ENCODE measurements at places on chromosomes 5 and 9. TPM values are rescaled to one million over a fixed set of nuclear protein-coding genes. Genes with fewer than 3 reads are reported as not detected.

DNA sequence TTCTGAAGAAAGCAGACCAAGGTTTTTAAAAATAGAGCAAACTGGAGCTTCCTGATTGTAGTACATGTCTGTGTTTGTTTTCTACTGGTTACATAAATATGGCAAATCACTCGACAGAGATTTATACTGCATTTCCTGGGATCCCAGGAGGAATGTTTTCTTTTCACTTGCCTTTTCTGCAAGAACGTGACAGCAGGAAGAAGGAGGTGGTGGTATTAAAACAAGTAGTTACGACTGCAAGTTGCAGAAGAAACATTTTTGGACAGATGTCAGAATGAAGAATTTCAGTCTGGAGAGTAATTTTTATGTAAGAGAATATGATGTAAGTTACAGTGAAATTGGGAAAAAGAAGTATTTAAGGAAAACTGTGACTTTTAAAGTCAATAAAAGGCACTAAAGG is 253.7 kb upstream of the NFIL3 start:
- H3K4me1 ChIP-seq, result peaks cover 6% of the 10 kb centered on the region
- H3K4me3 ChIP-seq, result no peak overlapping the region
- H3K27me3 ChIP-seq, result peaks cover 6% of the 10 kb centered on the region
- no peaks in the 10 kb centered on the region for H3K36me3 ChIP-seq
- H3K27ac ChIP-seq, result no peak overlapping the region
- DNase-seq, result no peak

The C8G gene
- 1.9 TPM for polyA plus RNA-seq

- DNase-seq, result peak; percentile 81
- no peaks in the 10 kb centered on the region for H3K36me3 ChIP-seq
- H3K4me1 ChIP-seq, result peaks cover 2% of the 10 kb centered on the region
- H3K4me3 ChIP-seq, result no peak overlapping the region
Observed at GRCh38 chr5:172716796-172717313, 54.1 kb downstream of the DUSP1 start.

The RASGRF2 gene
- 0.08 TPM for polyA plus RNA-seq

- no peaks in the 10 kb centered on the region for H3K27me3 ChIP-seq
- peaks cover 16% of the 10 kb centered on the region for H3K4me1 ChIP-seq
- H3K4me3 ChIP-seq, result no peak overlapping the region
Observed at GRCh38 chr9:87494970-87495471, 2.6 kb upstream of the DAPK1 start.

DNA sequence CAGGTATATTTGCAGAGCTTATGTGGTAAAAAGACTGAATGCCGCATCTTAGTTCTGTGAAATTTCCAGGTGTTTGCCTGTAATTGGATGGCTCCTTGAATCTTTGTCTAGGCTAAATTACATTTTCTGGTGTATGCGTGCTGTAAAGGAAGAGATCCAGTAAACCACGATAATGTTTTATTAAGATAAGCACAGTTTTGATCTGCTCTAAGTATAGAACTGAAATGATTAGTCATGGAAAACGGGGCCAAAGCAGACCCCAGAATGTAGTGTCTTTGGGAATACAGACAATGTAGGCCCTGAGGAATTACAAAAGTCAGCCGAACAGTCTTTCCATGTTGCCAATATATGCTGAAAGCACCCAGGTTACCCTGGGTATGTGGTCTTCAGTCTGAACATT is 257.3 kb downstream of the FANCC start:
- DNase-seq, result no peak
- no peak overlapping the region for H3K4me3 ChIP-seq
- H3K36me3 ChIP-seq, result peaks cover 9% of the 10 kb centered on the region
- no peak overlapping the region for H3K27ac ChIP-seq
- H3K4me1 ChIP-seq, result peaks cover 5% of the 10 kb centered on the region

DNA sequence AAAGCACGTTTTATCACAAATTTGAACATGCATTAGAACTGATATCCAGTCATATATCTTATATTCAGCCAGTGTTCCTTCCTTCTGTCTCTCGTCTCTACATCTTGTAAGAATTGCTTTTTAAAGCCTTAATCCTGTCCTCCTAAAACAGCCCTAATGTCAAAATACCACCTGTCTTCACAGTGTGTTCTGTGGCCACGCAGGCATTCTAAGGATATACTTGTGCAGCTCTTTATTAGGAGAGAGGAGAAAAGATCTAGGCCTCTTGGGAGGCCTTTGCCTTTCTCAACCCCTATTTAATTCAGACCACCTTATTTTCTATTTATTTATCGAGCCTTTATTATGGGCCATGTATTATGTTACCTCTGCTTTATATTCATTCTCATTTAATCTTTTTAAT is 78.3 kb downstream of the MAN2A1 start:
- DNase-seq, result no peak
- H3K4me3 ChIP-seq, result no peak overlapping the region
- no peaks in the 10 kb centered on the region for H3K27me3 ChIP-seq
- H3K36me3 ChIP-seq, result peaks cover 17% of the 10 kb centered on the region

- H3K4me3 ChIP-seq, result no peak overlapping the region
- peak; percentile 39 for DNase-seq
- H3K36me3 ChIP-seq, result no peaks in the 10 kb centered on the region
- peaks cover 30% of the 10 kb centered on the region for H3K27me3 ChIP-seq
- H3K4me1 ChIP-seq, result 0 out of 3 replicates have a peak, but pooled peaks cover 4% of the 10 kb centered on the region
- H3K27ac ChIP-seq, result no peak overlapping the region
Observed at GRCh38 chr9:96219026-96219899, 82.7 kb downstream of the HSD17B3 start.

DNA sequence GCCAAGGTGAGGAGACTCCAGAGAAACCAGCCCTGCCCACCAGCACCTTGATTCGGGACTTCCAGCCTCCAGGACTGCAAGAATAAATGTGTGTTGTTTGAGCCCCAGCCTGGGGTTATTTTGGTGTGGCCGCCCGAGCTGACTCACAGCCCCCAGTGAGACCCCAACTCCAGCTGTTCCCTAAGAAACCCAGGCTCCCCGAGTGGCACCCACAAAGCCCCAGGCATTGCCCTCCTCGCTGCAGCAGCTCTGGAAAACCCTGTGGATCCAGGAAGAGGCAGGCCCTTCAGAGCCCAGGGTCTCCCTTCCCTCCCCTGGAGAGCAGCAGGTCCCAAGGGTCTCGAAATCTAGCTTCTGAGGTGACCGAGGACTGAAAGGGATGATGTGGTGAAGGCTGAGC is 69.2 kb upstream of the PPP1R26 start:
- DNase-seq, result no peak
- 0 out of 3 replicates have a peak, but pooled peaks cover 4% of the 10 kb centered on the region for H3K4me1 ChIP-seq
- no peak overlapping the region for H3K4me3 ChIP-seq
- H3K27me3 ChIP-seq, result peaks cover 39% of the 10 kb centered on the region

The OR5C1 gene
- polyA plus RNA-seq, result not detected

The MYORG gene
- 0.20 TPM for polyA plus RNA-seq

DNA sequence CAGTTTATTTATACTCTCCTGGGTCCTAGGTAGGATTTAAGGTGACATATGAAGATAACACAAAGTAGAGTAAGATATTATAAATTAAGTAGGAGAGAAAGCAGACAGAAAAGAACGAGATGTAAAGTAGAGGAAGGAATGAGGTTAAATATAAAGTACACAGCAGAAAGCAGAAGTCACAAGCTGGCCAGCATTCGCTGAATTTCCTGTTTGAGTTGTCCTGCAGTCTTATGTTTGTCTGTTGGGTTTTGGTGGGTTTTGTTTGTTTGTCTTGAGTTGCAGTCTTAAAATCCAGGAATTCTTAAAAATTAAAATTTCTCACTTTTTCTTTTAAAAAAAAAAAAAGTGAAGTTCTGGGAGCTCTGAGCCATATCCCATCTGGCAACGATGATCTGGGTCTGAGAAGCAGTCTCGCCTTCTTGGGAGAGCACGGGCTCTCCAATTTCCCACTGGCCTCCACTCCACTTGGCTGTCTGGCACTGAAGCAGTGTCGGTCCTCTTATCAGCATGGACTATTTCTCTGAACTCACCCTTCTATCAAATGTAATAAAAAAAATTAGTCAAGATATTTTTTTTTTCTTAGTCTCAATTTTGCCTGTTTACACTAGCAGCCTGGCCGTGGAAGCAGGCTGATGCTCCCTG is 2.0 kb downstream of the S100Z start:
- H3K4me1 ChIP-seq, result peaks cover 32% of the 10 kb centered on the region
- DNase-seq, result no peak
- H3K27me3 ChIP-seq, result no peaks in the 10 kb centered on the region
- H3K36me3 ChIP-seq, result no peaks in the 10 kb centered on the region
- no peak overlapping the region for H3K27ac ChIP-seq

DNA sequence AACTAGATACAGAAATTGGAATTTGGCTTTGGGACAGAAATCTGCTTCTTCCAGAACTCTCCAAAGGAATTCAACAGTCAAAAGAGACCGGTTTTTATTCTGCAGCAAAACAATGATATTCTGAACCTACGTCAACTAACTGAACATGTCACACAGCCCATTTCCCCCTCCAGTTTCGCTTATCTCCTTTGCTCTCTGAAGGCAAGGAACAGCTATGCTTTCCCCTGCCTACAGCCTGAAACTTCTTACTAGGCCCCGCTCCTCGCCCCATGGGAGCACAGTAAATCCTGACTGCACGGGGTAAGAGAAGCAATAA is 488 bp downstream of the SKIC3 start:
- peak overlapping the region; percentile 84 for H3K27ac ChIP-seq
- H3K27me3 ChIP-seq, result no peaks in the 10 kb centered on the region
- peaks cover 7% of the 10 kb centered on the region for H3K4me1 ChIP-seq
- H3K36me3 ChIP-seq, result peaks cover 20% of the 10 kb centered on the region
- peak overlapping the region; percentile 66 for H3K4me3 ChIP-seq
- DNase-seq, result no peak

DNA sequence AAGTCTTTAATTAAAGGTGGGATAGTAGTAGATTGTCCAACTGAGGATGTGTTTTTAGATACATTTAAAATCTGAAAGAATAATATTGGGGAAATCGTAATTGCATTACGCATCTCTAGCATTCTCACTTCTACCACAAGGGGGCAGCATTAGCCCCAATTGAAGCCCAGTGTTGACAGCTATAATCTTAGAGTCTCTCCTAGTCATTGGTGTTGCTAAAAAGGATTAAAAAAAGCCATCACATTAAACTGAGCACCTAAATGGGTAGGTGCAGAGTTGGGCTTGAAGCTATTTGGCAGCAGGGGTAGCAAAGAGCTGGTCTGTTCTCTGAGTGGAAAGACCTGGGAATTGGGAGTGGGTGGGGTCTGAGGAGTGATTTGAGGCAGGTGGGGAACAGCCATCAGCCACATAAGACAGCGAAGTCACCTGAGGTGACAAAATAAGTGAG is 177.2 kb downstream of the OSTF1 start:
- H3K27ac ChIP-seq, result no peak overlapping the region
- no peaks in the 10 kb centered on the region for H3K36me3 ChIP-seq

DNA sequence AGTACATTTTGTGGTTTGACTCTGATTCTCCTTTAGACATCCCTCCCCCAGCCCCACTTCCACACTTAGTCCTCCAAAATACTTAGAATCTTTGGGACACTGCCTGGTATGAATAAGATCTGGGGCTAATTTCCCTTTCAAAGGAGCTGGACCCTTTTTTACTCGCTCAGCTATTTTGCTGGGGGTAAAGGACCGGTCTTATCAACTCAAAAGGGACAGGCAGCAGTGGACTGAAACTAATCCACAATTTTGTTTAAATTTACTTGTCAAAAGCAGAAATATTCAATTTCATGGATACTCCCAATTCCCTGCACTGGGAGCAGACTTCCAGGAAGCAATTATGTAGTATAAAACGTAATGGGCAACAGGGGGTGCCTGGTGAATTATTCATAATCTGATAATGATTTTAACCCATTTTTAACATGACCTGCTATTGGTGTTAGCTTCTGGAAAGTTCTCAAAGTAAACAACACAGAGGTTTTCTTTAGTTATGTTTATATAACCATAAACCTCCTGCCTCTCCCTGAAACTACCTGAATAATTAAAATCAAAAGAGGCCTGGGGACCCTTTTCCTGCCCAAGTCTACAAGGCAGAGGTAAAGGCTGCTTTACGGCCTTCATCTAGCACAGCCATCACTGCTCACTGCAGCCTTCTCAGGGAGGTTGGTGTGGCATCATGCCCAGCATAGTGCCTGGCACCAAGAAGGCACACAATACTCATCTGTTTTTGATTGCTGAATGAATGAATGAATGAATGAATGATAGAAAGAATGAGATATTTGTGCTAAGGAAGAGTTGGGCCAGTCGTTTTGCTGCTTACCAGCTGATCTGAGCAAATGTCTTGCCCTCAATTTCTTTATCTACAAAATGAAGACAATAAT is 44.2 kb upstream of the GNPDA1 start:
- no peaks in the 10 kb centered on the region for H3K36me3 ChIP-seq
- H3K27ac ChIP-seq, result no peak overlapping the region
- no peak for DNase-seq
- no peak overlapping the region for H3K4me3 ChIP-seq
- peaks cover 4% of the 10 kb centered on the region for H3K27me3 ChIP-seq

DNA sequence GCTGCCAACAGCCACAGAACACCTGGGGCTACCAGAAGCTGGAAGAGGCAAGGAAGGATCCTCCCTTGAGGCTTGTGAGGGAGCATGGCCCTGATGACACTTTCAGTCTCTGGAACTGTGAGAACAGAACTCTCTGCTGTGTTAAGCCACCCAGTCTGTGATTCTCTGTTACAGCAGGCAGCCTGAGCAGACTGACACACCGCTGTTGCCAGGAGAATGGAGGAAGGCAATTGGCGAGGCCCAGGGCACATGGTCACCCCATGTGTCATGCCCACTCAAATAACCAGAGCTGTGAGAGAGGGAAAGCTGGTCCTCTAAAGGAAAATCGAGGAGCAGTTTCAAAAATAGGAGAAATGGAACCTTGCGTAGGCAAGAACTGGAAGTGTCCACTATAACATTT is 12.0 kb upstream of the KIF4B start:
- no peak overlapping the region for H3K4me3 ChIP-seq
- no peaks in the 10 kb centered on the region for H3K4me1 ChIP-seq
- DNase-seq, result no peak
- H3K36me3 ChIP-seq, result no peaks in the 10 kb centered on the region

- no peaks in the 10 kb centered on the region for H3K4me1 ChIP-seq
- H3K27me3 ChIP-seq, result no peaks in the 10 kb centered on the region
- H3K4me3 ChIP-seq, result no peak overlapping the region
- H3K27ac ChIP-seq, result no peak overlapping the region
Observed at GRCh38 chr5:118891252-118891651, 97.1 kb downstream of the DTWD2 start.

GRCh38 chr5:171593976-171594375 is 174.5 kb downstream of the FGF18 start:
- peaks cover 50% of the 10 kb centered on the region for H3K27me3 ChIP-seq
- DNase-seq, result no peak
- no peak overlapping the region for H3K4me3 ChIP-seq
- no peak overlapping the region for H3K27ac ChIP-seq

DNA sequence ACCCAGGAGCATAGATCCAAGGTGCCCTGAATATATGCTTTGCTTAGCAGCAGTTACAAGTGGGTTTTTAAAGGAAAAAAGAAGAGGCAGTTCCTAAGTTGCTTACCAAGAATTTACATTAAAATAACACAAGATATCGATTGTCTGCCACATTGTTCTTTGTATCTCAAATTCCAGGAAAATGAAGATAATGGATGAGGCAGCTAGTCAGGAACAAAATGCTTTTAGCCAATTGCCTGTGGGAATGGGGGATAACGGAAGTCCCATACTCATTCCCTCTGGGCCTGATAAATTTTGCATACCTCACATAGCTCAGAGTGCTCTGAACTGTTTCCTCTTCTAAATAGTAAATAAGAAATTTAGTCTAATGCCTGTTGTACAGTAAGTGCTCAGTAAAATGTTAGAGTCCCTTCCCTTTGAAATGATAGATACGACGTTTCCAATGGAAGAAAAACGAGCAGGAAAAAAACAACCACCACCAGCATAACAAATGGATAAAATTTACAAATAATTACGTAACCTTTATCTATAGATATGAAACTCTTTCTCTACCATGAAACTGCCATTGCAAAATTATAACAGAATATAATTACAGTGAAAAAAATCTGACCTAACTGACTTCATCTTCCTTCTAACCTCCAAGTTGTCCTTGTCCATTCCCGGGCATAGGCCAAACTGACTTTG is 35.5 kb upstream of the TENT2 start:
- no peak overlapping the region for H3K4me3 ChIP-seq
- H3K27ac ChIP-seq, result peak overlapping the region; percentile 33
- peaks cover 14% of the 10 kb centered on the region for H3K4me1 ChIP-seq
- DNase-seq, result no peak

All from K562 (cell line).